ENCODE measurements at places on chromosomes 13 and 19.

DNA sequence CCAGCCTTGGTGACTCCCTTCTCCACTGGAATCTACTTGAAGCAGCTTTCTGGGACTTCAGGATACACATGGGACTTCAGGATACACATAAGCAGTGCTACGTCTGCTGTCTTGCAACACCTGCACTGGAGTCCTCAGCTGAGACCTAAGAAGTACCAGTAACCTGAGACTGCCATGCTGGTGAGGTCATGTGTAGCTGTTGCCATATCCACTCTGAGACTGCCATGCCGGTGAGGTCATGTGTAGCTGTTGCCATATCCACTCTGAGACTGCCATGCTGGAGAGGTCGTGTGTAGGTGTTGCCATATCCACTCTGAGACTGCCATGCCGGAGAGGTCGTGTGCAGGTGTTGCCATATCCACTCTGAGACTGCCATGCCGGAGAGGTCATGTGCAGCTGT, 937.9 kb downstream of the EFNB2 start:
- no peak for DNase-seq

DNA sequence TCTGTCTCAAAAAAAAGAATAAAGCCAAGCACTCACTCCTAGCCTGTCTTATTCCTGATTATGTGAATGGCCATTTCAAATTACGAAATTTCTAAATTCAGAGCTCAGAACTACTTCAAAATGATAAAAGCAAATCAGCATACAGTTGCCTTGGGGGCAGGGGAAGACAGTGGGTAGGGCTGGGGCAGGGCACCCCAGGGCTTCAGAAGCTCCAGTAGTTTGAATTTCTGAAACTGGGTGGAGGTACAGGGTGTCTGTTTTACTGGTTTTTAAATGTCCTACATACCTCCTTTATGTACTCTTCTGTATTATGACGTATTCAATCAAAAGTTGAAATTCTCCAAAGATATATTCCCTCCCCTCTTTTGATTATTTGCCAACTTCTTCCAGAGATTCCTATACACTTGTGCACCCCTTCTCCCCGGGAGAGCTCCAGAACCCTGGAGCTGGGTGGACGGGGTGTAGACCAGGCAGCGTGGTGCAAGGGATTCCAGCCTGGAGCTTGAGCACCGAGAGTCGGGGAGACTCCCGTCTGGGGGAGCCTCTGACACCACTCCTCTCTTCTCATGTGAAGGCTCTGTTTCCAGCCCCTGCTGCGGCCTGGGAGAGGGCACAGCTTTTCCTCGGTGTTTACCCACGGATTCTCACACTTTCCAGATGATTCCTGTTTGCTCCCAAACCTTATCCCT, 84.7 kb upstream of the GPR183 start:
- no peak for DNase-seq

- no peak for DNase-seq
These were observed 78.9 kb downstream of the DNAJC15 start for GRCh38 chr13:43102304-43102703.

GRCh38 chr13:105297839-105298238, 1237.6 kb downstream of the EFNB2 start:
- no peak for DNase-seq

DNA sequence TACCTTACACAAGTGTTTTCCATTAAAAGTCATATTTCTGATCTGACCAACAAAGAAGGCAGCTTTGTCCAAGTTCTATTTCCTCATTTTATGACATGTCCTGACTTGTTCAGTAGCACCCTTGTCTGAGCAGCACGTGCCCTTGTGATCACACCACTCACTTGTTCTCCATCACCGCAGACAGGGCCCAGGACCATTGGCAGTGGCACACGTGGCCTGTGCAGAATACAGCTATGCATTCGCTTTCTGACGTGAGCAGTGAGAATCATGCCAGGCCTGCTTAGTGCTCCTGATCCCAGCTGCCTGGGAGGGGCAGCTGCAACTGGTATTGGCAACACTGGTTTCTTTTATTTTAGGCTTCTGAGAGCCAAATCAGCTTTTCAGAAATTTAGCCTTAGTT, 134.2 kb downstream of the FRY start:
- no peak for DNase-seq

DNA sequence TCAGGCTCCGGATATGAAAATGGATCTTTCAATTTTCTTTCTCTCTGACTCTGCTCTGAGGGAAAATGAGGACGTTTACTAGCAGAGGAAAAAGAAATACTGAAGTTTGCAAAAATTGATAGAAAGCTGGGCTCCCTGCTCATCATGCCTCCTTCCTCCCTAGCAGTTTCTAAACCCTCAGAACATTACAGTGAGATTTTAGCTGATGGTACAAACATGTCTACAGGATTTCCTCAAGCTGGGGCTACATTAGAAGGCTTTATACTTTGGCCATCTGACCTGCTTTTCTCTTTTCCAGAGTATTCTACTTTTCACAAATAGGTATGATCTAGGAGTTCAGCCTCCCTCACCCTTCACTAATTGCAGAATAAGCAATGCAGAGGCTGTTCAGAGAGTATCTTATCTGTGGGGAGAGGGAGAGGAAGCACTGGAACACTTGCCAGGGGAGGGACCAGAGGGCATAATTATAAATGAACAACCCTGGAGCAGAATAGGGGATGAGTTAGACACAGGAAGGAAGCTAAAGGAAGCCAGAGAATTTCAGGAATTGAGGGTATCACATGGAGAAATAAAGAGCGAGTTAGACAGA, 30.0 kb downstream of the CEACAM1 start:
- no peak for DNase-seq

DNA sequence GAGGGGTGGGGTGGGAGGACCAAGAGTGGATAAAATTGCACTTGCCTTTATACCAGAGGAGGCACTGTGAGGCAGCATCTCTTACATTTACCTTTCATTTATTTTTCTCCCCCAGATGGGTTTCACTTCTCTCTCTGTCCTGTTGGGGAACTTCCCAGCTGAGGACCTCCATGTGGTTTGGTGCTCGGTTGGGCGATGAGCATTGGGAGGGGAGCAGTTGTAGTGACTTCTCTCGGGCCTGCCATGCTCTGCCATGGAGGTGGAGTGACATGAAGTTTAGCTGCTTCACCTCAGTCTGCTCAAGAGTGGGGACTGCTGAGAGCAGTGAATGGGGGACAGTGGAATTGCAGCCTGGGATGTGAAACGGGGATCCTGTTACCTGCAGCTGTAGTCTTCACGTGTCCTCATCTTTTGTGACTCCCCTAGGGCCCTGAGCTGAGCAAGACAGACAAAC, 23.1 kb upstream of the CXCL17 start:
- no peak for DNase-seq

GRCh38 chr19:51392701-51393100, 2.3 kb upstream of the C19orf84 start:
- no peak for DNase-seq

DNA sequence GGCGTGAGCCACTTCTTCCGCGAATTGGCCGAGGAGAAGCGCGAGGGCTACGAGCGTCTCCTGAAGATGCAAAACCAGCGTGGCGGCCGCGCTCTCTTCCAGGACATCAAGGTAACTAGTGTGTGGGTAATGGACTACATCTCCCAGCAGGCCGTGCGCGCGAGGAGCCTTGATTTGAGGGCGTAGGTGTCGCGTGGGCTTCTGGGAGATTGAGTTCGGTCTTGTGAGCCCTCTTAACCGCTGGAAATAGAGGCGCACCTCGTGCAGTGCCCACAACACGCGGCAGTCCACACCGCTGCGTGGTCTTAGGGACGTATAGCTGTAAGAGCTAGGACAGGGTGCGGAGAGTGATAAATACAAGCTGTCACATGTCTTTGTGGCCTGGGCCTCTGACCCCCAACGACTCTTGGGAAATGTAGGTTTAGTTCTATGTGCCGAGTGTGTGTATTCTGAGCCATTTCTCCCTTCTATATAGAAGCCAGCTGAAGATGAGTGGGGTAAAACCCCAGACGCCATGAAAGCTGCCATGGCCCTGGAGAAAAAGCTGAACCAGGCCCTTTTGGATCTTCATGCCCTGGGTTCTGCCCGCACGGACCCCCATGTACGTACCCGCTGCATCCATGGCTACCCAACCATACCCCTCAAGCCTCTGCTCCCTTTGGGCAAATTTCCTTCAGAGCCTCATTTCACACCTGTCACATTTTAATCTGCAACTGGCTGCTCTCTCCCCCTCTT, 864 bp downstream of the FTL start:
- DNase-seq: peak; percentile 65

DNA sequence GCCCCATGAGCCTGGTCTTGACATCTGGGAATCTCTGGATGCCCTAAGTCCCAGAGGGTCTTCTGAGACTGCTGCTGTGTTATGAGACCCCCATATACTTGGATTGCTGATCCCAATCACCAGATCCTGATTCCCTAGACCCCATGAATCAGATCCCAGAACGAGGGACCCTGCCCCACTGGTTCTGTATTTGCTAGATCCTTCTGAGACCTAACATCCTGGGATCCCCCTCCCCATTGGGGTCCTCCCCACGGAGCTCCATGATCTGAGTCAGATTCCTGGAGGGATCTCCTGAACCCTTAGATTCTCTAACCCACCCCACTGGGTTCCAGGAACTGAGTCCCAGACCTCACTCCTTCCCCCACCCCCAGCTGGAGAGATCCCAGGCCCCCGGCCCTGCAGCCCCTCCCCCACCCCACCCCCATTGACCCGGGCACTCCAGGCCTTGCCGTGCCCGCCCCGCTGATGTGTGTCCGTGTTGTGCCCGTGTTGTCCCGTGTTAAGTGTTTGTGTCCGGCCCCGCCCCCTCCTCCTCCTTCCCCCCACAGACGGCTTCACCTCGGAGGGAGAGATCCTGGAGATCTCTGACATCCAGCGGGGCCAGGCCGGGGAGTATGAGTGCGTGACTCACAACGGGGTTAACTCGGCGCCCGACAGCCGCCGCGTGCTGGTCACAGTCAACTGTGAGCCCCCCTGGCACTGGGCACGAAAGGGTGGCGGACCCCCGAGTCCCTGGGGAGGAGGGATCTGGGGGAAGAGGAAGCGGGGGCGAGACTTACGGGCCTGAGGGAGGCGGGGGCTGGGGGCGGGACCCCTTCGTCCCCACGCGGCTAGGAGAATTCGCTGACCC, 15.0 kb downstream of the IGLON5 start:
- DNase-seq: no peak

GRCh38 chr19:28864024-28864503, 348.9 kb downstream of the UQCRFS1 start:
- DNase-seq: no peak

GRCh38 chr13:73449252-73449651, 390.4 kb downstream of the KLF5 start:
- no peak for DNase-seq

DNA sequence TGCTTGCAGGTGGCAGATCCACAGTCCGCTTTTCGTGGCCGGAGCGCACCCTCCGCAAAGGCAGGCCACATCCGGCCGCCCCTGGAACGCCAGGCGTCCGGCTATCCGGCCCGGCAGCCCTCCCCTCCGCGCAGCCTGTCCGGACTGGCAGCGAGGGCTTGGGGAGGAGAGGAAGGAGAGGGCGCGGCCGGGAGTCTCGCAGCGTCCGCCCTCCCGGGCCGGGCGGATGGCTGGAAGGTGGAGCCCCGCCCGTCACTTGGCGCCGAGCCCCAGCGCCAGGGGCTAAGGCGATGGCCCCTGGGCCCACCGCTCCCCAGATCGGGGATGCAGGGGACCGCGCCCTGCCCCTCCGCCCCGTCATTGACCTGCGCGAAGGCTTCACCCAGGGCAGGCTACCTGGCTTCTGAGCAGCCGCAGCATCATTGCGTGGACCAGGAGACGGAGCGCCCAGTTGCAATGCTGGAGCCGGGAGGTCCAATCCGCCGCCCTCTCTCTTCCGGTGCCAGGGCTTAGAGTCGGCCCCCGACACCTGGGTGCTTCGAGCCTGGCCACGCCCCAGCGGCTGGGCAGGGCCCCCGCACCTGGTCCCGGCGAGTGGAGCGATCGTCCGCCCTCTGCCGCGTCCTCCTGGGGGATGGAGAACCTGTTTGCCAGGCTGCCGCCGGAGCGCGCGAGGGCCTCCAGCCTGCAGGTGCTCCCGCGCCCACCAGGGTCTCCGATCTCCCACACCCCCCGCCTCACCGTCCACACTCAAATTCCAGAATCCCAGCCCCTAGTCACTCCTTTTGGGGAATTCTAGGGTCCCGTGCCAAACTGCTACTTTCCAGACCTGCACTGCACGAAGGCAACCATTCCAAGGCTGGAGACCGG, at the start of gene FUT1:
Gene FUT1 (minus strand): TSS at position 146 of the 870 bp plus-strand sequence. CDS start 1,360 bp downstream, outside the sequence.
- DNase-seq: no peak

GRCh38 chr13:33210090-33210489, 75.5 kb downstream of the STARD13 start:
- DNase-seq: no peak

DNA sequence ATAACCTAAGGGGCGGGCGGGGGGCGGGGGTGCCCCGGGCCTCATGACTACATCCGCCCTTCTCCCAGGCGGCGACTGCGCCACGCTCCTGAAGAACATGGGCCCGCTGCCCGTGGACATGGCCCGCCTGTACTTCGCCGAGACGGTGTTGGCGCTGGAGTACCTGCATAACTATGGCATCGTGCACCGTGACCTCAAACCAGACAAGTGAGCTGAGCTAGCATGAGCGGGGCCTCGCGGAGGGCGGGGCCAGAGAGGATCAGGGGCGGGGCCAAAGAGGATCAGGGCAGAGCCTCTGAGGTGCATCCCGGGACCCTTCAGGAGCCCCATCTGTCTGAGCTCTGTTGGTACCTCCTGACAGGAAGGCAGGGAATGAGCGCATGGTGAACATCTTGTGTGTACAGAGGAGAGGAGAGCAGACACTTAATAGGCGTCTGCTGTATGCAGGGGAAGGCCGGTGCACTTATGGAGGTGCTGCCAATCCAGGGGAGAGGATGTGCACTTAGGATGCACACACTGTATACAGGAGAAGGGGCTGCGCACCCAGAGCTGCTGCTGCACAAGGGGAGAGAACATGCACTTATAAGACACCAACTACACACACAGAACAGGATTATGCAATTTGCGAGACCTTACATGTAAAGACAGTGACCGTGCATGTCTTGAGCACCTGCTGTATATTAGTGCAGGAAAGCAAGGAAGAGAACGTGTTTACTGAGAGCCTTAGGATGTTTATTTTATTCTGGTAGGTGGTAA, 20.9 kb upstream of the PIK3R2 start:
- DNase-seq: no peak

DNA sequence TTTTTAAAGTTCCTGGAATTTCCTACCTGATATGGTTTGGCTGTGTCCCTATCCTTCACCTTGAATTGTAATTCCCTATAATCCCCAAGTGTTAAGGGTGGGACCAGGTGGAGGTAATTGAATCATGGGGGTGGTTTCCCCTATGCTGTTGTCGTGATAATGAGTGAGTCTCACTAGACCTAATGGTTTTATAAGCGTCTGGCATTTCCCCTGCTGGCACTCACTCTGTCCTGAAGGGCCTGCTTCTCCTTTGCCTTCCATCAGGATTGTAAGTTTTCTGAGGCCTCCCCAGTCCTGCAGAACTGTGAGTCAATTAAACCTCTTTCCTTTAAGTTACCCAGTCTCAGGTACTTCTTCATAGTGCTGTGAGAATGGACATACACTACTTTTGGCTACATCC, 298.7 kb downstream of the HS6ST3 start:
- DNase-seq: no peak

GRCh38 chr13:20332361-20333096, 100.4 kb upstream of the GJB6 start:
- DNase-seq: no peak

- DNase-seq: no peak
These were observed 30.7 kb downstream of the CEACAM1 start for GRCh38 chr19:42497492-42498168.

GRCh38 chr13:26021956-26022355, 29.9 kb downstream of the SHISA2 start:
- DNase-seq: no peak

- no peak for DNase-seq
These were observed 112.3 kb downstream of the GADD45B start for GRCh38 chr19:2588081-2588777.

- DNase-seq: no peak
These were observed 747 bp upstream of the MARK4 start for GRCh38 chr19:45250216-45250831.
